ENCODE measurements at places on chromosomes 4 and X. TPM values are rescaled to one million over a fixed set of nuclear protein-coding genes. Genes with fewer than 3 reads are reported as not detected.
A peak's percentile ranks its signal among the peaks of the same experiment; 100 is the strongest.

DNA sequence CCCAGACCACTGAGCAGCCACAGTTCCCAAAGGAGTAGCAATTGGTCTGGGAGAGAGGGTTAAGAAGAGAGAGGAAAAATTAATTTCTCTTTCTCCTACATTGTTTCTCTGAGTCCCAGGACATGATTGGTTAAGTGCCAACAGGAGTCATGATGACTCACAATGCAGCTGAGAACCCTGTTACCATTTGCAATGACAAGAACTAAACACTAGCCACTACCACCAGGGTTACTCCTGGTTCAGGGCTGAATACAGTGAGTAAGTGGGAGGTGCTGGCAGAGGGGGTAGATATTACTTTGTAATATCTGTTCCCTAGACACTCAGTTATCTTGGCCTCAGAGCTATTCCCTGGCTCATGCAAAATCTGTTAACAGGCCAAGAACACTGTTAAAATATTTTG, 18.0 kb downstream of the ETDC start:
- DNase-seq = no peak
- H3K27ac ChIP-seq = no peak overlapping the region
- peaks cover 6% of the 10 kb centered on the region for H3K4me1 ChIP-seq

DNA sequence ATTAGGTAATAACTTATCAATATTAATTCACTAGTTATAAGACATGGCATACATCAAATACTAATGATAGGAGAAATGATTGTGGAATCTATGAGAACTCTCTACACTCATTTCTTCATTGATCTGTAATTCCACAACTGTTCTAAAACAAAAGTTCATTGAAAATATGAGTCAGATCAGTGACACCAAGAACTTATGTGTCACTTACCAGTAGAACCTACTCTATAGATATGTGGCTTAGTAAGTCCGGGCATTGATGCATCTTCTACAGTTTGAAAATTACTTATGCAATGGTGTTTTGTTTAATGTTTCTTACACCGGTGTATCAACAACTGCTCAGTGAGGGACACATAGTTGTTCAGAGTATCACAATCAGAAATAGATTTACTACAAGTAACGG, 520.3 kb downstream of the ARAP2 start:
- no peak for DNase-seq
- no peak overlapping the region for H3K4me3 ChIP-seq
- H3K4me1 ChIP-seq = no peaks in the 10 kb centered on the region
- H3K36me3 ChIP-seq = no peaks in the 10 kb centered on the region
- H3K27me3 ChIP-seq = no peaks in the 10 kb centered on the region

DNA sequence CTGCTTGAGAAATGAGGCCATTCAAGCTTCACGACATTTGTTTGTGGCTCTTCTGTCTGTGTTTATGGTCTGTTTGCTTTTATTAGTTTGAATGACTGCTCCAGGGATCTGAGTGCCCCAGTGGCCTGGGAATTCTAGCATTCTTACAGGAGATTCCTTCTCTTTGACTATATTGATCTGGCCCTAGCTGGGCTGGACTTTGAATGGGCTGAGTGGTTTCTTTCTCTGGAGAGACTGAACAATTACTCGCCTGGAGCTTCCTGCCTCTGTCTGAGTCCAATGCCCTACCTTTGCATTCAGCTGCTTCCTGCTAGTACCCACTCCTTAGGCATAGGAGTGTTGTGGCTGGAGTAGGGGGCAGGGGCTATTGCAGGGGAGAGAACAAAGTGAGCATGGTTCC, 51.2 kb upstream of the EDA start:
- no peaks in the 10 kb centered on the region for H3K27me3 ChIP-seq
- no peaks in the 10 kb centered on the region for H3K36me3 ChIP-seq
- no peaks in the 10 kb centered on the region for H3K4me1 ChIP-seq
- H3K4me3 ChIP-seq = no peak overlapping the region
- no peak for DNase-seq

DNA sequence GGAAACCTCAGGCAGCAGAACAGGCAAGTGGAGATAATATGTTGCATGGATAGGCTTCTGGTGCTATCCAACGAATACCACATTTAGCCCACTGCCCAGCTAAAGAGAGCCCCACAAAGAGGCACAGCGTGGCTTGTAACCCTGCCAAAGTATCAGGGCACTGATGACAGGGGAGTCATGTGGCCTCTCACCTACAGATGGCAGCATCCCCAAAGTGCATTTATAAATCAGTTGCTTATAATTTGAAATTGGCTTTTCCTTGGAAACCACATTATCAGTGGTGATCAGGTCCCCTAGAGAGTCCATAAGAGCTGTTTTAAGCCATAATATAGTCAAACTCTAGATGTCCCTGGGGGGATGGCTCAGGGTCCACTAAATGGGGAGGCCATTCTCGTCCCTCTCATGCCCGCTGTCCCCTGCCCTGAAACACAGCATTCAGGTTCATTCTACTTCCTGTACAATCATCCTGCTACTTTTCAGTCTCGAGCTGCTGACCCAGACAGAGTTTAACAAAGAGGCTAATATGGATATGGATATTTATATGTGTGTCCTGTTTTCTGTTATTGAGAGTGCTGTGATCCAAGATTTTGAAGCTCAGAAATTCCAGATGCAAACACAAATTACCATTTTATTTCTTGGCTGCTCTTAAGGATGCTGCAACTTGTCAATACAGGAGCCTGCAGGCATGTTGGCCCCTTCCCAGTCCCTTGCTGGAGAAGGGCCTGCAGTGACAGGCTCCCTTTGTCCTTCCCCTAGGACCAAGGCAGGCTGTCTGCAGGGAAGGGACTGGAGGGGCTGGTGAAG, 28.5 kb downstream of the SRPX start:
- DNase-seq = no peak
- H3K27me3 ChIP-seq = peaks cover 5% of the 10 kb centered on the region
- no peaks in the 10 kb centered on the region for H3K4me1 ChIP-seq
- no peaks in the 10 kb centered on the region for H3K36me3 ChIP-seq

Gene SORCS2
- not detected for total RNA-seq

Gene MUC7
- total RNA-seq = not detected

DNA sequence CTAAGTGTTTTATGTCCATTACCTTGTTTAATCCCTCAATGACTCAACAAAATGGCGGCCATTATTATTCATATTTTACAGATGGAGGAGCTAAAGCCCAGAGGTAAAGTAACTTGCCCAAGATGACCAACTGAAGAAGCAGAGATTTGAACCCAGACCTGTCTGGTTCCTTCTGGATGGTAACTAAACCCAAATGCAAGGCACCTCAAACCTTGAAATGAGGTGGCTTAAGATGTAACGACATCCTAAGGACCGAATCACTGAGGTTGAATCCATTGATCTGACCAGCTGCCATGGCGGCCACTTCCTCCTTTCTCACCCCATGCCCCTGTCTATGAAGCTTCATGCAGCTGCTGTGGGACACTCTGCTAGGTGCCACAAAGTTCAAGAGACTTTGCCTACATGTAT, 932 bp downstream of the TLR10 start:
- no peak overlapping the region for H3K27ac ChIP-seq
- H3K27me3 ChIP-seq = no peaks in the 10 kb centered on the region
- no peaks in the 10 kb centered on the region for H3K36me3 ChIP-seq
- H3K4me1 ChIP-seq = peaks cover 4% of the 10 kb centered on the region
- no peak overlapping the region for H3K4me3 ChIP-seq

Gene TENM3
- total RNA-seq = not detected

DNA sequence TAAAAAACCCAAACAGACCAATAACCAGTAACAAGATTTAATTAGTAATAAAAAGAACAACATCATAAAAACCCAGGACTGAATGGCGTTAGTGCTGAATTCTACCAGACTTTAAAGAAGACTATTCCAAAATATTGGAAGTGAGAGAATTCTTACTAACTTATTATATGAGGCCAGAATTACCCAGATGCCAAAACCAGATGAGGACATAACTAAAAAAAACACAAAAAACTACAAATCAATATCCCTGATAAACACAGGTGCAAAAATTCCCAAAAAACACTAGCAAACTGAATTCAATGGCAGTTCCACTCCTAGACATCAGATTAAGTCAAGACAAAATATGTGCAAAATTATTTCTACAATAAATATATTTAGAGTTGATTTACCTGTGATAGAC, 400.1 kb upstream of the PABPC4L start:
- H3K4me3 ChIP-seq = no peak overlapping the region
- no peaks in the 10 kb centered on the region for H3K36me3 ChIP-seq
- H3K4me1 ChIP-seq = no peaks in the 10 kb centered on the region
- DNase-seq = no peak
- H3K27me3 ChIP-seq = no peaks in the 10 kb centered on the region

- no peak overlapping the region for H3K27ac ChIP-seq
- no peaks in the 10 kb centered on the region for H3K36me3 ChIP-seq
- no peaks in the 10 kb centered on the region for H3K4me1 ChIP-seq
- DNase-seq = no peak
- H3K27me3 ChIP-seq = no peaks in the 10 kb centered on the region
- H3K4me3 ChIP-seq = no peak overlapping the region
Observed at GRCh38 chr4:154984148-154984547, 203.1 kb downstream of the RBM46 start.

Gene SPANXN2
- not detected for total RNA-seq

GRCh38 chr4:154014407-154015321, 225.8 kb upstream of the SFRP2 start:
- no peak overlapping the region for H3K27ac ChIP-seq
- H3K36me3 ChIP-seq = no peaks in the 10 kb centered on the region
- DNase-seq = no peak
- no peaks in the 10 kb centered on the region for H3K4me1 ChIP-seq
- no peak overlapping the region for H3K4me3 ChIP-seq
- H3K27me3 ChIP-seq = no peaks in the 10 kb centered on the region

GRCh38 chr4:115279330-115279729, 165.9 kb upstream of the NDST4 start:
- H3K4me1 ChIP-seq = peaks cover 2% of the 10 kb centered on the region
- no peaks in the 10 kb centered on the region for H3K27me3 ChIP-seq
- no peak overlapping the region for H3K4me3 ChIP-seq

Gene NR3C2
- total RNA-seq = 35.0 TPM

- DNase-seq = no peak
- H3K27me3 ChIP-seq = no peaks in the 10 kb centered on the region
- H3K4me3 ChIP-seq = no peak overlapping the region
- no peaks in the 10 kb centered on the region for H3K36me3 ChIP-seq
- no peaks in the 10 kb centered on the region for H3K4me1 ChIP-seq
- no peak overlapping the region for H3K27ac ChIP-seq
Observed at GRCh38 chr4:174989791-174990190, 71.6 kb downstream of the ADAM29 start.

DNA sequence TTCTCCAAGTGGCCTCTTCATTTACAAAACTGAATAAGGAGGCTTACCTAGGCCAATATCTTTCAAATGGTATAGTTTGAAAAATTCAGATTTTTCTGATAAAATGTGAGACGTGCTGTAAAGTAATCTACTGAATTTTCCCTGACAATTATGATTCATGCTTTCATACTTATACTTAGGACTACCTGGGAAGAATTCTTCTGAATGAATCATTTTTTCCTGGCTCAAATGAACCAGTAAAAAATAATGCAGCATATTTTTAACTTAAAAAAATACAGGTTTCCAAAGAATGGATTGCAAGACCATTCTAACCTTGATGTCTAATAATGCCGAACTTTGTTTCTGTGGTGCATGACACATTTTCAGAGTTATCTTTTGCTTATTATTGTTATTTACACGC, 375.4 kb downstream of the ZNF674 start:
- H3K4me3 ChIP-seq = no peak overlapping the region
- H3K27me3 ChIP-seq = no peaks in the 10 kb centered on the region
- H3K27ac ChIP-seq = no peak overlapping the region
- H3K36me3 ChIP-seq = no peaks in the 10 kb centered on the region

GRCh38 chr4:31324814-31325213, 604.6 kb downstream of the PCDH7 start:
- no peaks in the 10 kb centered on the region for H3K36me3 ChIP-seq
- DNase-seq = no peak
- no peak overlapping the region for H3K4me3 ChIP-seq
- H3K4me1 ChIP-seq = no peaks in the 10 kb centered on the region

GRCh38 chr4:824461-825062, 1.4 kb downstream of the CPLX1 start:
- no peaks in the 10 kb centered on the region for H3K36me3 ChIP-seq
- peaks cover 19% of the 10 kb centered on the region for H3K4me1 ChIP-seq
- no peak overlapping the region for H3K4me3 ChIP-seq
- DNase-seq = no peak
- no peak overlapping the region for H3K27ac ChIP-seq
- peaks cover 68% of the 10 kb centered on the region for H3K27me3 ChIP-seq

DNA sequence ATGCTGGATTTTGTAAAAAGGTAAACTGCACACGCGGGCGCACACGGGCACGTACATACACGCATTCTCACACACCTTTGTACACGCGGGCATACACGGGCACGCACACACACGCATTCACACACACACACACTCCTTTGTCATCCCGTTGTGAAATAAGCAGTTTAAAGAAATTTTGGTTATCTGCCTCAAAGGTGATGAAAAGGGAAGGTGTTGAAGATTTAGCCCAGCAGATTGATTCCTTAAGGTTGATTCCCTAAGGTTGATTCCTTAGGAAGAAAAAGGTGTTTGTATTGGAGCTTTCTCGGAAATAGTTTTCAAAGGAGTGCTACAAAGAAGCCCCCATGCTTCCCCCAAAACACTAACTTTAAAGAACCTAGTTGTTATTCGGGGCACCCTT, 693 bp downstream of the ATP10D start:
- H3K27me3 ChIP-seq = no peaks in the 10 kb centered on the region
- peak overlapping the region; percentile 80 for H3K4me3 ChIP-seq
- no peak overlapping the region for H3K27ac ChIP-seq
- peaks cover 13% of the 10 kb centered on the region for H3K4me1 ChIP-seq
- no peak for DNase-seq

GRCh38 chrX:12390301-12390700, 252.0 kb downstream of the FRMPD4 start:
- no peaks in the 10 kb centered on the region for H3K27me3 ChIP-seq
- no peaks in the 10 kb centered on the region for H3K36me3 ChIP-seq
- no peak overlapping the region for H3K27ac ChIP-seq
- H3K4me1 ChIP-seq = no peaks in the 10 kb centered on the region
- no peak overlapping the region for H3K4me3 ChIP-seq
- DNase-seq = no peak

Gene NRK
- total RNA-seq = not detected

DNA sequence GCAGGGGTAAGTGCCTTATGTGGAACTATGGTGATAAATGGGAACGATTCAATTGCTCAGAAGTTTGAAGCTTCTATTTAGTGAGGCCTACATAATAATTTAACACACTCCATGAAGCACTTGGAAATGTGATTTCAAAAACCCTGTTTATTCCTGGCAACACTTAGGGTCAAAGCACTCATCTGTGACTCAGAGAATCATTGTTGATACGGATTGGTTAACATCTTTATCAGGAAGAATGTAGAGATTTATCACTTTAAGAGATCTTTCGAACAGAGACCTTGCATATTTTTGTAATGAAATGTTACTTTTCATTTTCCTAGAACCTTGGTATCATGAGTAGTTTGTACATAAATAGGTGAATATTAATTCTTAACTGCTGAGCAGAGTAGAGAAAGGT, 269.1 kb upstream of the SLIT2 start:
- H3K4me1 ChIP-seq = no peaks in the 10 kb centered on the region
- DNase-seq = no peak
- no peak overlapping the region for H3K27ac ChIP-seq
- H3K36me3 ChIP-seq = no peaks in the 10 kb centered on the region

- H3K27me3 ChIP-seq = no peaks in the 10 kb centered on the region
- H3K27ac ChIP-seq = no peak overlapping the region
- H3K4me3 ChIP-seq = no peak overlapping the region
- H3K4me1 ChIP-seq = no peaks in the 10 kb centered on the region
Observed at GRCh38 chrX:50818986-50819385, 5.0 kb upstream of the SHROOM4 start.
